ENCODE measurements at places on chromosomes 13 and 19.

GRCh38 chr19:54152878-54153524, 6.5 kb downstream of the LENG1 start:
- no peak for DNase-seq

DNA sequence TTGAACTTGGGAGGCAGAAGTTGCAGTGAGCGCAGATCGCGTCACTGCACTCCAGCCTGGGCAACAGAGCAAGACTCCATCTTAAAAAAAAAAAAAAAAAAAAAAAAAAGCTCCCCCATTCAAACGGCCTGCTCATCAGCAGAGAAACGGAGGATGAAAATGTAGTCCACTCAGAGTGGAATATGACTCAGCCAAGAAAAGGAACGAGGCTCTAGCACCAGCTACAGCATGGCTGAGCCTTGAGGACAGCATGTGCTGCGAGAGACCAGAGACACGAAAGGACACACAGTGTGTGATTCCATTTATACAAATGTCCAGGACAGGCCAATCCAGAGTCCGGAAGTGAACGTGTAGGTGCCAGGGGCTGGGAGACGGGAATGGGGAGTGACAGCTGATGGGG, 18.1 kb upstream of the MIER2 start:
- DNase-seq, result no peak

DNA sequence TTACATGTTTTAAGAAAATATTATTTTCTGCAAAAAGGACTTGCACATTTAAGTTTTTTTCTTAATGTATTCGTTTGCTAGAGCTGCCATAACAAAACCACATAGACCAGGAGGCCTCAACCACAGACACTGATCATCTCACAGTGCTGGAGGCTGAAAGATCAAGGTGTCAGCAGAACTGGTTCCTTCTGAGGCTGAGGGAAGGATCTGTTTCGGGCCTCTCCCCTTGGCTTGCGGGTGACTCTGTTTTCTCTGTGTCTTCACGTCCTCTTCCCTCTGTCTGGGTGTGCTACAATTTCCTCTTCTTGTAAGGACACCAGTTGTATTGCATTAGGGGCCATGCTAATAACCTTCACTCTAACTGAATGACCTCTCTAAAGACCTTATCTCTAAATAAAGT, 364.2 kb downstream of the IRS2 start:
- DNase-seq, result no peak

DNA sequence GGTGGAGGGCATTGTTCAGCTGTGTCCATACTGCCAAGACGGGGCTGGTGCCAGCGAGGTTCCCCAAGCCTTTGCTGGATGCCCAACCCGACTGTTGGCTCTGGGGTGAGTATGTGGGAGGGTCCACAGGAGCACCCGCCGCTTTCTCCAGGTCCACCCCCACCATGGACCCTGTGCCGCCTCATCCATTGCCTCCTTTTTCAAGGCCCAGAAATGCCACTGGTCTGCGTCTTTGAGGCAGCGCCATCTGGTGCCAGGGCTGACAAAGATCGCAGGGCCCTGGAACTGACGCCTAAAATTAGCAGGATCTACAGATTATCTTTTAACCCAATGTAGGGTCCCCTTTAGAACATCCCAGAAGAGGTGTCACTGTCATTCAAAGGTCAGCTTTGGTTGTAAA, 34.6 kb downstream of the NFIX start:
- DNase-seq, result no peak

GRCh38 chr19:14577885-14578427, 4.9 kb upstream of the CLEC17A start:
- DNase-seq, result no peak

- DNase-seq, result no peak
Observed at GRCh38 chr19:46111376-46111775, 13.1 kb downstream of the IGFL3 start.

- DNase-seq, result peak; percentile 45
Observed at GRCh38 chr19:2166741-2167738, 3.3 kb downstream of the DOT1L start.

- DNase-seq, result no peak
Observed at GRCh38 chr19:2113439-2114211, 16.9 kb downstream of the IZUMO4 start.

- no peak for DNase-seq
Observed at GRCh38 chr19:55082020-55082851, 6.6 kb downstream of the EPS8L1 start.

DNA sequence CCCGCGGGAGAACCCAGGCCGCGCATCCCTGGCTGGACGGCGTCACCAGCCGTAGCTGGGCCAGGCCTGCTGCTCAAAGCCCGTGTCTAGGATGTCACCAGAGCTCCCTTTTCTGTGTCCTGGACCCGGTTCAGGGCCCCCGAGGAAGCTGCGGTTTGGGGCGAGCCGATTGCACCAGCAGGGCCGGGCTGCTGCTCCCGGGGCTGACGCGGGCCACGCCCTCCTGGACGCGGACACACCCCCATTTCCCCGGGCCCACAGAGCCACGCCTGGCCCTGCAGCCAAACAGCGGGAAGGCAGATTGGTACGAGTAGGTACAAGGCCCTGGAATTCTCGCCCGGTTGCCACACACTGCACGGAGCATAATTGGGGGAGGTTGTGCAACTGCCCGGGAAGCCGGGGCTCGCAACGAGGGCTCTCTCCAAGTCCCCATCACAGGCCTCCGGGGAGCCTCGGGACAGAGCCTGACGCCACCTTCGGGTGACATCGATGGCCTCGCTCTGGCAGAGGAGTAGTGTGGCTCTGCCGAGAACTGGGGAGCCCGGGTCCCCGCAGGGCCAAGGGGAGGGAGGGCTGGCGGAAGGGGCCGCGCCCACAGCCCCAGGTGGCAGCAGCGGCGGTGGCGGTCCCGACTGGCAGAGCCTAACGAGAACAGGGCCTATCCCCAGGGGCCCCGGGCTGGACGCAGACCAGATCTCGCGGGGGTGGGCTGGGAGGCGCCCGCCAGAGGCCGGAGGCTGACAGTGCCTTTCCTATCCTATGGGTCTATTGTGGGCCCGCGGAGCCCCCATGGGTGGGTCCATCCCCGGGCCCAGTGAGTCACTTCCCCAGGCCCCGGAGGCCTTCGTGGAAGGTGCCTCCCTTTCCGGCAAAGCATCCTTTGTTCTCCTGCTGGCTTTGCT, 23.5 kb downstream of the KCTD15 start:
- peak; percentile 38 for DNase-seq

GRCh38 chr13:77986713-77987112, 68.1 kb upstream of the EDNRB start:
- no peak for DNase-seq

GRCh38 chr19:10751109-10751953, 33.5 kb downstream of the DNM2 start:
- no peak for DNase-seq
